Liver (tissue), 10 donors: ENCODE measurements at places on chromosomes 16 and 17.

DNA sequence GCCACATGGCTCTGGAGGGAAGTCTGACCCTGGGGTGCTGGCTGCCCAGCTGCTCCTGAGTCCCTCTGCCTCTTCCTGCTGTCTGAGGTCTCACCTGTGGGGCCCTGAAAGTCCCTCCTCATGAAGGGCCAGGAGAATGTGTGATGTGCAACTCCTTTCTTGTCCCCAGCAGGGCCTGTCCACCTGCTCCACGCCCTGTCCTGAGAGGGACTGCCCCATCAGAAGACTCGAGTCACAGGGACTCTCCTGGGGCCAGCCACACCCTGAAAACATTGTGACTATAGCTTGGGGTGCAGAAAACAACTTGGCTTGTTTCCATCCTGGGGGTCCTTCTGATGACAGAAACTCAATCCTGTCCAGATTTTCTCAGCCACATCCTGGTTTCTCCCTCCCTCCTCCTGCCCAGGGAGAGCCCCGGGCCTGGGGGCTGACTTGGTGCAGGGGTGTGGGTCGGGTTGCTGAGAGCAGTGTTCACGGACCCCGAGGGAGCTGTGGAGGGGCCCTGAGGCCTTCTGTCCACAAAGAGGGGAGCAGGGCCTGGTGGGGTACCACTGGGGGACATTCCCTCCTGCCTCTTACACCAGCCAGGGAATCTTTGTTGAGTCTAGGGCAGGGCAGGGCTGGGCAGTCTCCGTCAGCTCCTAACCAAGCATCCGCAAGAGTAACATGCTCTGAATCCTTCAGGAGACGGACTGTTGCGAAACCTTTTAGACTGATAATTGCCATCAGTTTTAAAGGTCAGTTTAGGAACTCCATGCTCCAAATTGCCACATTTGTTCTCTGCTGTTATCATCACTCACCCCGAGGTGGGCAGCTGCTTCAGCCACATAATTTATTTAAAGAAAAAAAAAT, 45.9 kb downstream of the NT5M start:
- no peaks in the 10 kb centered on the region for H3K27me3 ChIP-seq
- H3K27ac ChIP-seq = no peak overlapping the region
- DNase-seq = no peak
- no peaks in the 10 kb centered on the region for H3K36me3 ChIP-seq

DNA sequence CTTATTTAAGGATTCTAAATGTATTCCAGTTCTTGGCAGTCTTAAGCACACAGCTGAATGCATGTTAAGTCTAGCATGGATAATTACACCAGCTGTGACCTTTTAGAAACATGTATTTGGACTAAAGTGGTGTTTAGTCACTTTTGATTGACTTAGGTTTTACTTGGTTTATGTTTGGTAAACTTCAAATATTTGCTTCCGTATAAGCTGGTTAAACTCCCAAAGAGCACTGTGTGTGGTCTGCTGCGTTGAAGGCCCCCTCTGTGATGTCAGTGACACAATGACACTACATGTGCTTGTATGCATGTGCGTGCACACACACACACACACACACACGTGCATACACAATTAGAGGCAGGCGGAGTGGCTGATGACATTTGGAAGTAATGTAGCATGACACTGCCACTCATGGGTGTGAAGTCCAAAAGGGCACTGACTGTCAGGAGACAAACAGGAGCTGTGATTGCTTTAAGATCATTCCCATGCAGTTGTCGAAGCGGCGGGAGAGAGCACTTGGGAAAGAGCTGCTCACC, 156.1 kb upstream of the CDH13 start:
- no peak overlapping the region for H3K4me3 ChIP-seq
- DNase-seq = peak; percentile 35
- H3K27ac ChIP-seq = no peak overlapping the region
- no peaks in the 10 kb centered on the region for H3K27me3 ChIP-seq
- no peaks in the 10 kb centered on the region for H3K36me3 ChIP-seq
- H3K4me1 ChIP-seq = peaks cover 3% of the 10 kb centered on the region

GRCh38 chr17:60421273-60422161, 772 bp upstream of the CHCT1 start:
- peaks cover 5% of the 10 kb centered on the region for H3K4me1 ChIP-seq
- peak overlapping the region; percentile 15 for H3K4me3 ChIP-seq
- no peaks in the 10 kb centered on the region for H3K27me3 ChIP-seq
- no peaks in the 10 kb centered on the region for H3K36me3 ChIP-seq
- DNase-seq = peak; percentile 77

GRCh38 chr17:1076299-1076981, 79.5 kb downstream of the TIMM22 start:
- H3K4me3 ChIP-seq = no peak overlapping the region
- no peaks in the 10 kb centered on the region for H3K4me1 ChIP-seq
- DNase-seq = no peak
- H3K27me3 ChIP-seq = no peaks in the 10 kb centered on the region
- peaks cover 2% of the 10 kb centered on the region for H3K36me3 ChIP-seq
